Activated CD8-positive, alpha-beta memory T cell treated with anti-CD3 and anti-CD28 coated beads for 4 hours (primary cell): ENCODE measurements at places on chromosomes 11 and 22.

GRCh38 chr11:112366012-112366411 lies 105.4 kb upstream of the PLET1 start:
- DNase-seq: no peak

GRCh38 chr11:46121301-46121723 lies at the start of gene PHF21A:
Gene PHF21A (minus strand): TSS chr11:46121454. CDS start chr11:46084219, 37,235 bp downstream.
- DNase-seq: peak; percentile 78

DNA sequence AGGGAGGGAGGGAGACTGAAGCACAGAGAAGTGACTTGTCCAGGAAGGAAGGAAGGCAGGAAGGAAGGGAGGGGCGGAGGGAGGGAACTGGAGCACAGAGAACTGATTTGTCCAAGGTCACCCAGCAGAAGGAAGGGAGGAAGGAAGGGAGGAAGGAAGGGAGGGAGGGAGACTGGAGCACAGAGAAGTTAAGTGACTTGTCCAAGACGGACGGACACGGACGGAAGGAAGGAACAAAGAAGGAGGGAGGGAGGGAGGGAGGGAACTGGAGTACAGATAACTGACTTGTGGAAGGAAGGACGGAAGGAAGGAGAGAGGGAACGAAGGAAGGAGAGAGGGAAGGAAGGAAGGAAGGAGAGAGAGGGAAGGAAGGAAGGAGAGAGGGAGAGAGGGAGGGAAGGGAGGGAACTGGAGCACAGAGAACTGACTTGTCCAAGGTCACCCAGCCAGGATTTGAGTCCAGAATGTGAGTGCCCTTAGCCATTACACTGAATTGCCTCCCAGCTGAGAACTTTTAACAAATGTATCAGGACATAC lies 1.5 kb downstream of the SLC35F2 start:
- DNase-seq: no peak

DNA sequence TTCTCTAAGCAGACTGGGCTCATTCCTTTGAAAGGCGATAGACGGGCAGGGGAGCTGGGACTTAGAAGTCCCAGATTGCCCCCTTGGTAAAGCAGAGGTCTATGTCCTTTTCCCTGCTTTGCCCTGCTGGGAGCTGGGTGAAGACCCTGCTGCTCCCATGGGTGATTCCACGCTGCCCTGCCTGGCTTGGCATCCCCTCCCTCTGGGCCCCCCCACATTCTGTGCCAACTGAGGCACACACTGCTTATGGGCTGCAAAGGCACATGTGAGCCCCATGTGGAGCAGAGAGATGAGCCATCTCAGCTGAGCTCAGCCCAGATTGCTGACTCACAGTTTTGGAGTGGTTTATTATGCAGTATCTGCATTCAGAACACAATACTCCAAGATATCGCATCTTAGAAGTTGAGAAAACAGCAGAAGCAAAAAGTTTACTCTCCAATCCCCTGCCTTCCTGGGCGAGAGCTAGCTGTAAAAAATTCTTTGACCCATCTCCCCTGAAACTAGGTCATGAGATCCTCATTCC lies 127.2 kb downstream of the ST3GAL4 start:
- DNase-seq: no peak

DNA sequence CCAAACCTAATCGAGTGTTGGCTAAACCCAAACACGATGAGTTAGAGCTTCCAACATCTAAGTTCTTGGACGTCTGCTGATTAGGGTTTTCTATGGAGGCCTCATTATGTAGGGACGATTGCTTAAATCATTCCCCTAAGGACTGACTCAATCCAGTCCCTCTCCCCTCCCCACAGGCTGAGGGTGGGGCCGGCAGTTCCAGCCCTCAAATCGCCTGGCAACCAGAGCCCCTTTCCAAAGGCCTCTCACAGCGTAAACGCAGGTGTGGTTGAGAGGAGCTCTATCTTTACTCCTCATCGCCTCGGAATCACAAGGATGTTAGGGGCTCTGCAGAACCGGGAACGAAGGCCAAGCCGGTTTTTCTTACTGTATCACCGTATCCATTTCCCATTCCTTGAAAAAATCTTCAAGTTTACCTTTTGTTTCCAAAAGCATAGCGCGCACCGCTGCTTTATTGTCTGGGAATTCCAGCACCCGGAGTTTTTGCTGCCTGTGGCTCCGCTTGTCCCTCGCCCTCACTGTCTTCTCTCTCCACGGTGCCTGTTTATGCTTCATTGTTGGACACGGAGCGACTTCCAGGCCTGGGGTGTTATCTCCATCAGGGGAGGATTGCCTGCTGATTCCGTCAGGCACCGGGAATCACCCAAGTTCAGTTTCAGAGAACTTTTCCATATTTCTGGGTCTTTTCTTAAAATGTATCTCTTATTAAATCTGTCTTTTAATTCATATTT lies 13.8 kb upstream of the IFITM3 start:
- DNase-seq: no peak

DNA sequence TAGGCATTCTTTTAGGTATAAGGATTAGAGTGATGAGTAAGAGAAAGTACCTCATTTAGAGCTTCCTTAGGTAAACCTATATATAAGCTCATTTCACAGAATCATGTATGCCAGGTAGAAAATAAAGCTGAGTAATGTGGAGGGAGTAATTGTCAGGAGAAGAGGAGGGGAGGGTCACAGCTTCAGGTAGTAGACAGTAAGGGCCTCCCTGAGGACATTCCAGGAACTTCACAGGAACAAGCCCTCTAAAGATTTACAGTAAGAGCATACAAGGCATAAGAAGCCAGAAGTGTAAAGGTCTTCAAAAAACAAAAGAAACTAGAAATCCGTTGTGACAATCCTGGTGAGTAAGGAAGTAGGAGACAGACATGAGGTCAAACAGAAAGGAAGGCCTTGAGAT lies 57.6 kb downstream of the USP47 start:
- DNase-seq: no peak

DNA sequence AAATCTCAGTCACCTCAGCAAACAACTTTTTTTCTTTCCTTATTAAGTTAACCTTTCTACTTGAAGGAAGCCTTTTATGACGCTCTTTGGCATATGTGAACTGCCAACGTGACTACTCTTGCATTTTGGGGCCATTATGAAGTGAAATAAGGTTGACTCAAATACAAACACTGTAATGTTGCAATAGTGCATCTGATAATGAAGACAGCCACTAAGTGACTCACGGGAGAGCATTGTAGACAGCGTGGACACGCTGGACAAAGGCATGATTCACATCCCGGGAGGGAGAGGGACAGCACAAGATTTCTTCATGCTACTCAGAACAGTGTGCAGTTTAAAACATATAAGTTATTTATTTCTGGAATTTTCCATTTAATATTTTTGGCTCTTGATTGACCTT lies 560.8 kb downstream of the ETS1 start:
- no peak for DNase-seq

- DNase-seq: no peak
Observed at GRCh38 chr11:78254268-78254667, 65.5 kb downstream of the USP35 start.

DNA sequence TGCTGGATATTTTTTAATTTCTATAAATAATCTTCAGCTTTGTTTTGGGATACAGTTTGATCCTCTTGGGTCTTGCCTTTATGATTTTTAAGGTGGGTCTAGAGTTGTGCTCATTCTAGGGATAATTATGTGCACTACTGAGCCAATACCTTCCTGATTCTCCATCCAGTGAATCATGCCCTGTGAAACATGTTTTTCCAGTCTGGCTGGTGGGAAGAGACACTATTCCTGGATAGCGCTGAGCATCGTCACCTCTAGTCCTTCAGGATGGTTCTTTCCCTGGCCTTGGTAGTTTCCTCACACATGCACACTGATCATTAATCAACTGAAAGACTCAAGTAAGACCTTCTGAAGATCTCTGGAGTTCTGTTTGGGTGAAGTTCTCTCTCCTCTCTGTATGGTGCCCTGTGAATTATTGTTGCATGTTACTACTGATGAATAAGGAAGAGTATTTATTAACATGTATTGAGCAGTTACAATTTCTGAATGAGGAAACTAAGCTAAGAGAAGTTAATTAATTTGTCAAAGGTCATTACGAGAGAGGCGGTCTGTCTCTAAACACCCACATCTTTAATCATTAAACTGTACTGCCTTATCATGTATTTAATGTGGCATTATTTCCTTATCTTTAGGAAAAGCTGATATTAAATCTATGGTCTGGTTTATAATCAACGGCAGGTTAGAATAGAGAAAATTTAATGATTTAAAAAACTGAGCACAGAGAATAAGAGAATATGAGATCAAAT lies 39.1 kb upstream of the LIPT2 start:
- DNase-seq: no peak

DNA sequence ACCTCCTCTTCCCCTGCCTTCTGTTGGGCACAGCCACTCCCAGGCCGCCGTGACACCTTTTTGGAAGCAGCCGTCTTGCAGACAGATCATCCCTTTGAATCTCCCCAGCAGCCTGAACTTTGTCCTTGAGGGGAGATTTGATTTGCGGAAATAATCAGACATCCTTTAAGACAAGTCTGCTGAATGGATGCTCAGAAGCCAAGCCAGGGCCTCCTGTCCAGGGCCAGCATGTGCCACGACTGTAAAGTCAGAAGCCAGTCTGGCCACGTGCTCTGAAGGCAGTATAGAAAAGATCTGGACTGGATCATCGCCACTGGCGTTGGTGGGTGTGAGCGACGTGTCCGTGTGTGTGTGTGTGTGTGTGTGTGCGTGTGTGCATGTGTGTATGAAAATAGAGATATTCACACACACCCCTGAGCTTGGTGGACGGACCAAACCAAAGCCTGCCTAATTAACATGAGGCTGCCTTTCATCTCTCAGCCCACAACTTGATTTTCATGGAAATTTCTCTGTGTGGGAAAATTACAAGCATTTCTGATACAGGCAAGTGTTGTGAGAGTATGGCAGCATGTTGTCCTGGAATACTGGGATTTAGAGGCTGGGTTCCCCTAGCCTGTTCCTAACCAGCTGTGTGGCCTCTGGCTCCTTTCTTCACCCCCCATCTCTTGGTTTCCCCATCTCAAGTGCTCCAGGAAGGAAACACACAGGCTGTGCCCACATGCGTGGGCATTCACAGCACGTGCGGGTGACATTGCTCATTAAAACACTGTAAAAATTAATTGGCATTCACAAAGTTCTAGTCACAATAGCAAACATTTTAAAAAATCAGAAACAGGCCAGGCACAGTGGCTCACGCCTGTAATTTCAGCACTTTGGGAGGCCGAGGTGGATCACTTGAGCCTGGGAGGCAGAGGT lies 61.8 kb upstream of the WNT7B start:
- DNase-seq: no peak

- no peak for DNase-seq
Observed at GRCh38 chr22:39309881-39310714, 9.3 kb downstream of the RPL3 start.

DNA sequence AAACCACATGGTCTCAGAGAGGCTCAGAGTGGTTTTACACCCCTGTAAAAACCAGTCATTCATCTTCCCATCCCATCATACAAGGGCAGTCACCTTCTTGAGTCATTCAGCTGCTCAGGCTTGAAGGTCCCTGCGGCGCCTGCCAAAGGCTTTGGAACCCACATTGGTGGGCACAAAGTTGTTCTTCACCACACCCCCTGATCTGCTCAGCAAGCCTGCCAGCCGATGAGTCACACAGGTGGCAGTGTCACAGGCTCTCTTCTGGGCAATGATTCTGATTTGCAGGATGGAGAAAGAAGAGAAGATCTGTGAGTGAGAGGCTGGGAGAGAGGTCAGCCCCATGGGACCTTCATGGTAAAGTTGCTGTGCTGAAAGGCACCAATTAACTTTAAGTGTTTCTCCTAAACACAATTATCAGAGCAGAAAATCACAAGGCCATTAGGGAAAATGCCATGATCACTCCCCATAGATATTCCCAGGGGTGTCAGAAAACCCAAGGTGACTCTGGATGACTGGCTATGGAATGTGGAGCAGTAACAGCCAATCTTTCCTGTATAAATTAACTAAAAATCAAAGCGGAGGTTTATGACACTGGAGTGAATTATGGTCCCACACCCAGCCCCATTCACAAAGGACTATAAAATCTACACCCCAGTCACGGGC lies 4.4 kb downstream of the CALCA start:
- no peak for DNase-seq

- DNase-seq: no peak
Observed at GRCh38 chr11:30830681-30831080, 244.5 kb upstream of the MPPED2 start.

DNA sequence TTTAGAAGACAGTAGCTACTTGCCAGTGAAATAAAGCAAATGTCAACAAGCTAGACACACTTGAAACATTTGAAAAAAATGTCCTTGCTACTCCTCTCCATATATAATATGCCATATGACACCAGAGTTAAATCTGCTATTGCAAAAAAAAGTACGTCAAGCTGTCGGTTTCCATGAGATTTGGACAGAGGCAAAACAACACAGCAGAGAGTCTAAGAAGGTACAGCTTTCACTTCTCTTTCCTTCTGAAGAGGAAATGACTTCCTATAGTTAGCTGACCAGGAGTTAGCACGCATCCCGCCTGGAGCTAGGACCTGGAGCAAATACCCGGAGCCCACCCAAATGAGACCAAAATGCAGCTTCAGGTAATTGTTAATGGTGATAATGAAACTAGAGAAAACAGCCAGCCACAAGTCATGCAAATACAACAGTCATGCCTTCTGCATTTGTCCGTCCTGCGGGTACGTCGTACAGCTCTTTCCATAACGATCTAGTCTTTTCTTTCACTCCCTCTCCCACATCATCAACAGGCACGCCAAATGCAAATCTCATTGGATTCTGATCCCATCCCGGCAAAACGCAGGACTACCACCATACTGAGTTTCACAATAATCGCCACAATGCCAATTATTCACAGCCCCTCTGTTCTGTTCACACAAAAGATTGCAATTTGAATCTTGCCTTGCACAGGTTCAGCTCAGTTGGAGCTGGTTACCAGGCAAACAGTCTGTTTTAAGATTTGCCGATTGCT lies 395.0 kb upstream of the CCDC90B start:
- DNase-seq: no peak

- no peak for DNase-seq
Observed at GRCh38 chr22:40183029-40183581, 5.4 kb downstream of the TNRC6B start.

DNA sequence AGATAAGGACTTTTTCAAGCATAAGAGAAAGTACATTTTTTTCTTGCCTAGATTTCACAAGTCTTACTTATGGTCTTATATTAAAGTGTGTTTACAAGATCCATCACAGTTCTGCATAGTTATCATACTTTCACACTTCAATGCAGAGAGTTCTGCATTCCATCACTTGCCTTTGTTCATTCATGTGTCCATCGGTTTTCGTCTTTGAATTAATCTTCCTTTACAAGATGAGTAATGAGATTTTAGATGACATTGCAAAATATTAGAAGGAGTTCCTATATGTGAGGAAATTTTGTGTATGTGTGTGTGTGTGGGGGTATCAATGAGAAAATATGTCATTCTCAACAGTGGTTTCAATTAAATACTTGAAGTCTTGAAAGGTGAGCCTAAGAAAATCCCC lies 98.1 kb upstream of the GUCY1A2 start:
- no peak for DNase-seq
